ENCODE measurements at places on chromosomes 6 and 20.

DNA sequence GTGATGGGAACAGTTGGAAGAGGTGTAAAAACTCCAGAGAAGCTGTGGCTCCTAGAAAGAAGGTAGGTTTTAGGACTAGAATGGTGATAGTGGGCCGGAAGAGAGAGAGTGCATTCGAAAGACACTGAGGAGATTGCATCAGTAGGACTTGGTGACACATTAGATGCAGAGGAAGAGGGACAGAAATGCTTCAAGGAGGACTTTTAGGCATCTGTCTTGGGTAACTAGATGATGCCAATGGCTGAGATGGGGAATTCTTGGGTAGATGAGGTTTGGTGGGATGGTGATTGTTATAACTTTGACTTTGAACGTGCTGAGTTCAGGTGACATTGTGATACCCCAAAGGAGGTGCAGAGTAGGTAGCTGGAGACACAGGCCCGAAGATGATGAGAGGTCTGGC lies 196.5 kb downstream of the GMPR start:
- no peak for DNase-seq

DNA sequence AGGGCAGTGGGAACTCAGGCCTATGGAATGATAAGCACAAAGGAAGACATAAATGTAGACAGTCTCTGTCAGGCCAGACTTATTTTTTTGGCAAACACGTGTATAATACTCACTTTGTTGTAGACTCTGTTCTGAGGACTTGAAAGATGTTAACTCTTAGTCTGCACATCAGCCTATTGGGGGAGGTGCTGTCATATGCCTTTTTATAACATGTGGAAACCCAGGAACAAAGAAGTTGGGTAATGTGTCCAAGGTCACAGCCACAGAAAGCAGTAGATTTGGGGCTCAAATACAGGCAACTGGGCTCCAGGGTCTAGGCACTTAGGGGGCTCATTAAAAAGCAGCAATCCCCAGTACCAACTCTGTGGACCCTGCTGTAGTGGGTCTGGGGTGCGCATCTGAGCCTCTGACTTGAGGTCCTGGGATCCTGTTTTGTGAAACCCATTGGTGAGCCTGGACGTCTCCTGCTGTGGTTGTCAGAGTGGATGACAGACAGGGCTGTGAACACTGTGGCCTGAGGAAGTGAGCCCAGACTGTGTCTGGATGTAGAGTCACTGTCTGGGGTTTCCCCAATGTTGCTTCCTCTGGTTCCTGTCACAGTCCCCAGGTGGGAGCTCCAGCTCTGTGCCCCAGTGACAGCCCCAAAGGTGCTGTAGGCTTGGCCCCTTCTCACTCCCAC lies 50.0 kb downstream of the CDH26 start:
- no peak for DNase-seq

DNA sequence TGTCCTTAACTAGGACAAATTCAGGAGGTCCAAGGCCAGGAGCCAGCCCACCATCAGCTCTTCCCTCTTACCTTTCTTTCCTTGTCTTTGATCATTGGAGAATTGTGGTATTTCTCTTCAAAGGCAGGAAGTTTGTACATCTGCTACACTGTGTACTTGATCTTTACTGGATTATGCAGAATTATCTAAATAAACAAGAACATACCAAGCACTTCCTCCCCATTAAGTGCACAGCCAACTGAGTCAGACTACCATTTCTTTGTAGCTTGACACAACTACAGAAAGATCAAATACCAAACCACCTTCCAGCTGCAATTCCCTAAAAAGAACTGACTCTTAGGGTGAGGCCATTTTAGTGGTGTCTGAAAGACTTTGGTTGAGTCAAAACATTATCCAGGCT lies 195.1 kb downstream of the HDGFL1 start:
- no peak for DNase-seq

DNA sequence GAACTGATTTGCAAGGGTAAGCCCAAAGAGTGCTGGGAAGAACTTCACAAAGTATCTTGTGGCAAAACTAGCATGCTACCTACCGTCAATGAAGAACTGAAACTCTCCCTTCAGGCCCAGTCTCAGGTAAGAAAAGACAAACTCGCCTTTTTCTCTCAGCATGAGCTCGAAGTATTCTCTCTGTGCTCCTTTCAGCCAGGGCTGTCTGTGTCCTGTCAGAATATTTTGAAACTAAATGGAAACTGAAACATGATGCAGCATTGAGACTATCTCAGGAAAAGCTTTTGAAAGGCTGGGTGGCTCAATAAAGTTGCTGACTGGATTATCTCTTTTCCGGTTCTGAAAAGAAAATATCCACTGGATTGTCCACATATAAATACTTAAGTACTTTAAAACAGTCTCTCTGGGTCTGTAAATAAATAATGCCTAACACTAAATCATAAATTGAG lies 696 bp downstream of the CALHM5 start:
- DNase-seq, result no peak

DNA sequence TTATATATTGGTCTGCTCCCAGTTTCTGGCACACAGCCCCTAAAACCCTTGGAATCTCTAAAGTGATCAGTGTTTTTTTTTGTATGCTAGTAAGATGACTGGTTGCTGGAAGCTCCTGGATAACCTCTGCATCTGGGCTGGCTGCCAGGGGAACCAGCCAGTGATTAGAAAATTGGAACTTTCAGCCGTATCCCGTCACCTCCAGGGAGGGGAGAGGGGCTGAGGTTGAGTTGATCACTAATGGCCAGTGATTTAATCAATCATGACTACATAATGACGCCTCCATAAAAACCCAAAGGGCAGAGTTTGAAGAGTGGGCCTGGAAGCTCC lies 48.0 kb upstream of the NOP56 start:
- DNase-seq, result no peak

GRCh38 chr6:112087916-112088315 lies 525 bp downstream of the FAM229B start:
- DNase-seq, result no peak

- no peak for DNase-seq
Observed at GRCh38 chr6:141561154-141561553, 571.6 kb upstream of the GJE1 start.

DNA sequence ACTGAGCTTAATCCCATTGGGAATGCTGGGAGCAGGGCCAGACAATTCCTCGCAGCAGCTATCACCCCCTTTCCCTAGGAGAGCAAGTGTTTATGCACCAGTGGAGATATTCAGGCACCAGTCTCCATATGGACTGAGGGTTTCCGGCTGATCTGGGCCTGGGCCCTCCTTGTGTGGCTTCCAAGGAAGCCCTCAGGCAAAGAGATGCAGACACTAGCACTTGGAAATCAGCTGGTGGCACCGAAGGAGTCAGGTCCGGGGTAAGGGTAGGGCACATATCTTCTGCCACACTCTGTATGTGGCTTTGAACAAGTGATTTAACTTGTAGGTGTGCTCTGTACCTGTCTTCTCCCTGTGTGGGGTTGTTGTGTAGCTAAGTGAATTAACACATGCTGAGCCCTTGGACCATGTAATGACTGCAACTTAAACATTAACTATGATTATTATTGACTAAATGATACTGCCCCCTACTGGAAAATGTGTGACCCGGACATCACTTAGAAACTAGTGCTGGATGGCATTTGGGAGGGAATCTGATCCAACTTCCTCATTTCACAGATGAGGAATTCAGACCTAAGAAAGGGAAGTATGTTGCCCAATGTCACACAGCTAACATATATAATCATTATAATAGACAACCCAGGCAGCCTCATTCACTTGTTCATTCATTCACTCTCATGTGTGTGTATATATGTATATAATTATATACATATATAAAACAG lies 19.3 kb upstream of the WFDC2 start:
- no peak for DNase-seq

DNA sequence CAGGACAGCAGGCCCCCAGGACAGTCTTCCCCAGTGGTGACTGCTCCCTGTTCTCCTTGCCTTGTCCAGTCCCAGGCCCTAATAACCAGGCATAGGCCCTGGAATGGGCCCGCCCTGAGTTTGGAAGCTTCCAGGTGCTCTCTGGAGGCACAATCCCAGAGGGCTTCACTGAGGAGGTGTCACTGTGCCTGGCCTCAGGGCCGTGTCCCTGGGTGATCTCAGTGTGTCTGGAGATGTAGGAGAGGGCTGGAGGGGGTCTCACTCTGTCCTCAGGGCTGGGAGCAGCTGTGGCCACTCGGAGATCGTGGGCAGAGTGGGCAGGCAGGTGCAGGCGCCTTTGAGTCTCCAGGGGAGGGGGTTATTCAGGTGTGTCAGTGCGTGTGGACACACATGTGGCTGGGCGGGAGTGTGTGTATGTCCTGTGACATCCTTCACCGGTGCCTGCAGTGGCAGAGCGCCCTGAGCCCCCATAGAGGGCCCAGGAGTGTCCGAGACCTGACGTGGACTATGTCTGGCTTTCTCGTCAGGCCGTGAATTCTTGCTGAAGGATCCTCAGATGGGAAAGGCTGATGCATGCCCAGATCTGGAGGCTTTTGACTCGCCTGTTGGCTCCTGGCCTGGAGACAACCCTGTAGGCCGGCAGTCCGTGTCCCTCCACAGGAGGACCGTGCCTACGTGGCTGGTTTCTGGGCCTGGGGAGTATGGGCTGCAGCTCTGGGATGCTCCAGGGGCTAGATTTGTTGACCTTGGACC lies 5.5 kb upstream of the NPBWR2 start:
- no peak for DNase-seq

GRCh38 chr20:19807946-19808330 lies 49.9 kb downstream of the RIN2 start:
- DNase-seq, result no peak

DNA sequence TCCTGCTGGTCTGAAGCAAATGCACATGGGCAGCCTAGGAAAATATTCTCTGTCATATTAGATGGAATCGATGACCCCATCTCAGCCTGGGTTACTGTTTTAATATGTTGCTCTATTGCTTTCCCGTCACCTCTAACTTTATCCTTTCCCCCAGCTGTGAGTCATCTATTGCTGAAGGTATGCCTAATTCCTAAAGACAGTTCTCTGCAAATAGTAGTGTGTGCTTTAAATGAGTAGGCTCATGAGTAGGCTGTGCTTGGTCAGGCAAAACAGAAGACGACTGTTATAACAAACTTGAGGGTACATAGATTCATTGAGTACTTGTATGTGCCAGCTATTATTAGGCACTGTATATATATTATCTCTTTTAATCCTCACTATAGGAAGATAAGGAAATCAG lies 47.2 kb downstream of the CTNNBL1 start:
- DNase-seq, result no peak

DNA sequence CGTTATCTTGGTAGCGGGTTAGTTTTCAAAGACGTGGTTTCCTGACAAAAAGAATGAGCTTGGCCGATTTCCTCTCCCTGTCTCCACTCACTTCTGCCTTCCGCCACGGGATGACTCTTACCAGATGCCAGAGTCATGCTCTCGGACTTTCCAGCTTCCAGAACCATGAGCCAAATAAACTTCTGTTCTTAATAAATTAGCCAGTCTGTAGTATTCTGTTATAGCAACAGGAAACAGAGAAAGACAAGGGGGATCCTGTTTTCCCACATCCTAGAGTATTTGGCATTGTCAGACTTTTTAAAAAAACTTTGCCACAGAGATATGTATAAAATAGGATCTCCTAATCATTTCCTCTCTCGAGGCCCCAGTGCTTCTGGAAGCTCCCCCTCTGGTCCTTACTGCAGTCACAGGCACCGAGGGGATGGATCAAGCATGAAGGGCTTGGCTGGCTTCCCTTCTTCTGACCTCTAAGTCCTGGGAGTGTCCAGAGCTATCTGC lies 84.9 kb upstream of the NAA20 start:
- no peak for DNase-seq

GRCh38 chr6:119891644-119892043 lies 542.1 kb upstream of the MAN1A1 start:
- no peak for DNase-seq

GRCh38 chr20:13874394-13875157 lies 89.7 kb downstream of the NDUFAF5 start:
- no peak for DNase-seq

- no peak for DNase-seq
Observed at GRCh38 chr6:20965915-20966314, 431.7 kb downstream of the CDKAL1 start.

GRCh38 chr20:48631114-48632016 lies 196.4 kb downstream of the PREX1 start:
- DNase-seq, result no peak

DNA sequence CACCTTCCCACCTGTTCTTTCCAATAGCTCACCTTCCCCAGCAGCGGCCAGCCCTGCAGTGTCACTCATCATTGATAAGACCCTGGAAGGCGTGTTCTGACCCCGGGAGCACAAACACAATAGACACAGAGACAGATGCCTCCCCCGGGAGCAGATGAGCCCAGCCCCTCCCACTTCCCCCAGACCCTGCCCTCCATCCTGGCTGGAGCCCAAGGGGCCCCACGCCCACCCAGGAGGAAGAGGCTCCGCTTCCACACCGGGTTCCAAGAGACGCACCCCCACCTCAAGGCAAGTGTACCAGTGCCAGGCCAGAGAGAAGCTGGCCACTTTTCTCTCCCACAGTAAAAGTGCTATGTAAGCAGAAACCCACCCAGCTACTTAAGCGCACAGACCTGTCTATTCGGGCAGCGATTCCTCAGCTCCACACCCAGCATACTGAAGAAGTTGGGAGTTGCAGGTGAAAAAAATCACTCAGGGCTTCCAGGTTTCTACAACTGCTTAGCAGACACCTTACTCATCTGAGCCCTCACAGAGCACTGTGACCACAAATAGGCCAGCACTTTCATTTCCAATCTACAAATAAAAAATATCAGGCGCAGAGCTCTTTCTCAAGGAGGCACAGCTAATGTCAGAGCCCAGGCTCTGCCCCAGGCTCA lies 93.4 kb upstream of the NXT1 start:
- DNase-seq, result no peak

DNA sequence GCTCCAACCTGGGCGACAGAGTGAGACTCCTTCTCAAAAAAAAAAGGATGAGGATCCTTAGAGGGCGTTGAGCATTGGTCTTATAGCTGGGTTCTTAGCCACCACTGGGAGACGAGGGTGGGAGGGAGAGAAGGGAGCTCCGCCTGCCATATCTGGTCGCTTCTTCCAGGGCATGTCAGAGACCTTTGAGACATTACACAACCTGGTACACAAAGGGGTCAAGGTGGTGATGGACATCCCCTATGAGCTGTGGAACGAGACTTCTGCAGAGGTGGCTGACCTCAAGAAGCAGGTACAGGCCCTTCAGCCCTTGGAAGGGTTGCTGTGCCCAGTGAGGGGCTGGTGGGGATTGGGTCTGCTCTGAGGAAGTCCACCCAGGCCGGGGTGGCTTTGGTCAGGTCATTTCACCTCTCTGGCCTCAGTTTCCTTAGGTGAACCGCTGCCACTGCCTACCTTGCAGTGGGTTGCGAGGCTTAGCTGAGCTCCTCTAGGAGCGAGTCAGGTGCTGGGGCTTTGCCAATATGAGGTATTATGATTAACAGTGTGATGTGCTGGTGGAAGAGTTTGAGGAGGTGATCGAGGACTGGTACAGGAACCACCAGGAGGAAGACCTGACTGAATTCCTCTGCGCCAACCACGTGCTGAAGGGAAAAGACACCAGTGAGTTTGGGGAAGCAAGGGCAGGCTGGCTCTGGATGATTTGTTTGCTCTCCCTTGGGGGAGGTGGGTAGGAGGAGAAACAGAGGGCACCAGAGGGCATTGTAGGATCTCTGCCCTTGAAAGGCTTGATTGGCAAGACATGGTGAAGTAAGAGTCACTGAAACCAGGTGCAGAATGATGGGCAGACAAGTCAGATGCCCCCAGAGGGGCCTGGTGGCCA lies 8.5 kb downstream of the CNPY3 start:
- no peak for DNase-seq

- DNase-seq, result no peak
Observed at GRCh38 chr20:3677733-3678132, 4.1 kb downstream of the ADAM33 start.

All from stimulated activated CD8-positive, alpha-beta memory T cell treated with anti-CD3 and anti-CD28 coated beads, Interleukin-12 subunit alpha, Interleukin-12 subunit beta, amount 100 ng/mL, for 4 hours (primary cell).